ENCODE measurements at places on chromosomes 2 and 18.
A peak's percentile ranks its signal among the peaks of the same experiment; 100 is the strongest.

DNA sequence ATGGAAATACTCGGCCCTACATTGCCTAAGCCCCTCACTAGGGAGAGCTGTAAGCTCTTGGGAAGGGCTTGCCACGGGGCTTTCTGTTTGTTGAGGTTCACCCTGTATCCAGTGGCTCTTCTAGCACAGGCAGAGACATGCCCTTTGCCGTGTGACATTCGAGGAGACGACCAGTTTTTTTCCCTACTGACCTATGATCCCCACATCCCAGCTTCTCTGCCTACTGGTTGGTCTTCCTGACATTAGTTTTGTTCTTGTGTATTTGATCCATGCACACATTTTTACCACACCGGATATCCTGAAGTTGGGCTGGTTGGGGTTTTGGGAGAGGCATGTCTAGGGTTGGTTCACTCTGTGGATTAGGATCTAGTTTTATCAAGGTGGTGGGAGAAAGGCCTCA, 69.3 kb downstream of the NPAS2 start:
- no peak for DNase-seq

GRCh38 chr2:109554758-109555157, 59.0 kb downstream of the SEPTIN10 start:
- no peak for DNase-seq

GRCh38 chr2:37829202-37829601, 95.9 kb upstream of the RMDN2 start:
- DNase-seq: peak; percentile 21

- DNase-seq: peak; percentile 64
Measured at GRCh38 chr2:111122631-111123421, 2.1 kb downstream of the BCL2L11 start.

DNA sequence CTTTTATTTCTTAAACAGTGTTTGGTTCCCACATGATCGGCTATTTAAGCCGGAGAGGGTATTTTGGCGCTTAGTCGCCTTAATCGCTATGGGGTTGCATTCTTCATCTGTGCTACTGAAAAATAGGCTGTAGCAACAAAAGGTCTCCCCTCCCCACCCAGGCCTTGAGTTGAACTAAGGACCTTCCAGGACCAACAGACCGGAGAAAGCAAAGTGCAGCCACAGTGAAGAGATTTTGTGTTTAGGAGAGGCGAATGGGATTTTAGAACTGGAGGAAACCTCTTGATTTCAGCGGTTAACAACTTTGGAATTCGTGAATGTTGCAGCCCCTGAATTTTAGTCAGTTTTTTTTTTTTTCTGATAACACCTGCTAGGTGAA, 1.4 kb downstream of the ITGA6 start:
- DNase-seq: no peak

- DNase-seq: no peak
Measured at GRCh38 chr2:224111576-224111975, 72.5 kb upstream of the SERPINE2 start.

DNA sequence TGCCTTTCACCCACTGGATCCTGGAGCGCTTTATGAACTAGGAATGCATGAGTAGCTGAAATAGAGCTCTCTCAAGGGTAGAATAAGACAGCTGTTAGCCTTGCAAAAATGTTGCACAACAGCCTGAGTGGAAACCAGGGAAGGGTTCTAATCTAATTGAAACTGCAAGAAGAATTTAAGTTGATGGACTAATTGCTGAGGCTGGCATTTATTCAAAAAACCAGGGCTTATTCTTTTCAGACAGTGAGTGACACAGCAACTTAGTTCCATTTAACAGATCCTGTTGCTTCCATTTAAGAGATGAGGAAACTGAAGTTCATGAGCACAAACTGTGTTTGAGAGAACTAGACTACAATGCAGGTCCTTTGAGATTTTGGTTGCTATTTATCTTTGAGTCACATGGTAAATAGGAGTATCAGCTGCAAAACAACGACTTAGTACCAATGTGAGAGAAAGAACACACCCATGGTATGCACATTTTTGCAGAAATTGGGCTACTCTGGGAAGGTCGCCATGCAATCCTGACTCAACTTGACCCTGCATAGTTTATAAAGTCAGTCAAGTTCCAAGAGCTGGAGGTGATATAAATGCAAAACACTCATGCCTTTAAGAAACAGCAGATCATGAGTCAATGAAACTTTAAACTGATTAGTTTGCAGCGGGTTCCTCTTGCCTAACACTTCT, 76.4 kb upstream of the PARD3B start:
- peak; percentile 92 for DNase-seq

Measured in fibroblast of the conjunctiva (primary cell).